ENCODE measurements at places on chromosomes 7 and 10. TPM values are rescaled to one million over a fixed set of nuclear protein-coding genes. Genes with fewer than 3 reads are reported as not detected.

The PRKAR2B gene
- 7.1 TPM for total RNA-seq

The PDE1C gene
- total RNA-seq, result 2.4 TPM

- peak; percentile 13 for DNase-seq
Observed at GRCh38 chr7:12921751-12922345, 234.4 kb downstream of the ARL4A start.

- no peak for DNase-seq
Observed at GRCh38 chr7:50826371-50827172, 43.9 kb upstream of the GRB10 start.

- DNase-seq, result no peak
Observed at GRCh38 chr7:132397070-132397469, 179.2 kb downstream of the PLXNA4 start.

The CDNF gene
- total RNA-seq, result 0.98 TPM

- no peak for DNase-seq
Observed at GRCh38 chr7:71270558-71270957, 138.6 kb downstream of the GALNT17 start.

GRCh38 chr7:26318921-26319320 is 27.3 kb downstream of the SNX10 start:
- no peak for DNase-seq
